ENCODE measurements at places on chromosomes 3 and 15.
A peak's percentile ranks its signal among the peaks of the same experiment; 100 is the strongest.

- no peak for DNase-seq
Measured at GRCh38 chr15:70272565-70273355, 175.0 kb upstream of the TLE3 start.

DNA sequence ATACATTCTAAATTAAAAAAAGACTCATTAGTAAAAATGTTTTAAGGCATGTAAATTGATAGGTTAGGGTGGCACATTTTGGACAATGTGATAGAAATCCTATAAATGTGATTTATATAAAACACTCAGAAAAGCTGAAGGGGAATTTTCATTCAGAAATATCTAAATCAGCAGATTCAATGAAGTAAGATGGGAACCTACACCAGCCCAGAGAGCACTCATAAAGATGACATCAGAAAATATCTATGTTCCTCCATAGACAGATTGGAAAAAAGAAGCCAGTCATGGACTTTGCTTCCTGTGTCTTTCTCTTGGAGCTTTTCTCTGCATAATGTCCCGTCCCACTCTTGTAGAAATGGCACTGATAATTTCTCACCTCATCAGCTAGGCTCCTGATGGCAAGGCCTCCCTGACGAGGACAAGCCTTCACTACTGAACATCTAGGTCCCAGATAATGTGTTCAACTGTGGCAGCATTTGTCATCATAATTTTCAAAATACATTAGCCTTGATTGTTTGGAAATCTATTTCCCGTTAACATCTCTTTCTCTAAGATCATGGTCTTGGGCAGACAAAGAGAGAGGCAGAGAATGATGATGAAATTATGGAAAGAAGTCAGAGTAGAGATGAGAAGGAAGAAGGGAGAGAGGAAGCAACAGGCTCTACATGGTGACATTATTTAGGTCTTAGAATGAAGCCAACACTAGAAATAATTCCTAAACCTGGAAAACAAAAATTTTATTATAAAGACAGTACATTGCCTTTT, 354.4 kb downstream of the NTRK3 start:
- DNase-seq, result no peak

GRCh38 chr3:26838026-26838425, 215.5 kb downstream of the LRRC3B start:
- no peak for DNase-seq

GRCh38 chr3:115062009-115062408, 85.1 kb downstream of the ZBTB20 start:
- DNase-seq, result no peak

DNA sequence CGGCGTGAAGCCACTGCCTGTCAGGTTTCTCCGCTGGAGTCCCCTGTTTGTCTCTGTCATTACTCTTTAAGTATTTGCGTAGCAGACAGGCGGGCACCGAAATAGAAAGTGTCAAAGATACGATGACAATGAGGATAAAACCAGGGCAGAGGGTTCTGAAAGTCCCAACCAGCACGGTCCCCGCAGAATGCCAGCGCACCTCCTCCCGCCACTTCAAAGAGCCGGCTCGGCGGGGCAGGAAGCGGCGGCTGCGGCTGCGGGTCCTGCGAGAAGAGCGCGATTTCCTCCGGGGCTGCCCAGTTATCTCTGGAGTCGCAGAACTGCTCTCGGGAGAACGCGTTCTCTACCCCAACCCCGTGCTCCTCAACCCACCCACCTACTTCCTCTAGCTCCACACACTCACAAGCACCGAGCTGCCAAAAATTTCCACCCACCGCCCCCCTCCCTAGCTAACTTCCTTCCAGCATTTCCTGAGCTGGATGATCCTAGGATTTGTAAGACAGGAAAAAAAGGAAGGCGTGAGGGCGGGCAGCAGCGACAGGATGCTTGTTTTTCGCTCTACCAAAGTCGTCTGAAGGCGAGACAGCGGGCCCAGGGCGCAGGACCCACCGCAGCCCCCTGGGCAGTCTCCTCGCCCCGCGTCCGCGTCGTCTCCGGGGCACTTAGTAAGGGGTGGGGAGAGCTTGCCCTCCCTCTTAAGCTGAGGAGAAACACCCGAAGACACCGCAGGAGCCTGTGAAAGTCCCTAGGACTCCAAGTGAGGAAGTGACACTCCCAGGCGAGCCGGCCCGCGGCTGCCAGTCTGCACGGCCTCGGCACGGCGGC, at the start of gene ARHGAP31:
TSS of gene ARHGAP31 (plus strand) at position 513 of the 825 bp plus-strand sequence. CDS start 522 bp downstream, outside the sequence.
- peak; percentile 59 for DNase-seq

DNA sequence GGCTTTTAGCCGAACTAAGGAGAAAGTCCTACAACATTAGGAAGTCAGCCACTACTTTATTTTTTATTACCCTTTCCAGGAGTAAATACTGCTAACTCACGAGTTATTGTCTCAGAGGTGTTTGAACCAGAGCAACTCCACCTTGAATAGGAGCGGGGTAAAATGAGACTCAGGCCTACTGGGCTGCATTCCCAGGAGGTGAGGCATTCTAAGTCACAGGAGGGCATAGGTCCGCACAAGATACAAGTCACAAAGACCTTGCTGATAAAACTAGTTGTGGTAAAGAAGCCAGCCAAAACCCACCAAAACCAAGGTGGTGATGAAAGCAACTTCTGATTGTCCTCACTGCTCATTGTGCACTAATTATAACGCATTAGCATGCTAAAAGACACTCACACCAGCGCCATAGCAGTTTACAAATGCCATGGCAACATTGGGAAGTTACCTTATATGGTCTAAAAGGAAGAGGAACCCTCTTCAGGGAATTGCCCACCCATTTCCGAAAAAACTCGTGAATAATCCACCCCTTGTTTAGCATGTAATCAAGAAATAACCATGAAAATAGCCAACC, 555.9 kb downstream of the IGSF11 start:
- DNase-seq, result no peak

GRCh38 chr3:197337656-197338055, 39.2 kb upstream of the DLG1 start:
- DNase-seq, result no peak

- no peak for DNase-seq
Measured at GRCh38 chr3:187025254-187025655, 94.9 kb downstream of the ST6GAL1 start.

- DNase-seq, result no peak
Measured at GRCh38 chr3:178491751-178492150, 44.5 kb upstream of the KCNMB2 start.

GRCh38 chr3:1190569-1190968, 97.7 kb downstream of the CNTN6 start:
- DNase-seq, result no peak

GRCh38 chr3:176785171-176785570, 412.1 kb downstream of the TBL1XR1 start:
- no peak for DNase-seq

- no peak for DNase-seq
Measured at GRCh38 chr3:194254040-194254439, 97.1 kb downstream of the CPN2 start.

DNA sequence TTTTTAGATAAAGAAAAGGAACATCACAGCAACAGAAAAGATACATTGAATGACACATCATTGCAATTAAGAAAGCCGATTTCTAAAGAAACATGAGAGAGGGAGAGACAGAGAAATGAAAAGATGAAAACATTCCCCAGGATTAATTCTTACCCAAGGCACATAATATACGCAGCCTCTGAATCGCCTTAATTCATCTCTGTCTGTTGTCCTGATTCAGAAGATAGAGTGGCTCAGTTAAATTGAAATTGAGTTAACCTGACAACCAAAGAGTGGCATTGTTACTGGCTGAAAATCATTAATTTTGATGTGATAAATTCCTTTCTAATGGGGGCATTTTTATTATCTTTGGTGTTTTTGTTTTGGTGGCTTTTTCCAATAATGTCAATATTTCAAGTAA, 701.9 kb downstream of the EDEM1 start:
- no peak for DNase-seq

GRCh38 chr3:189355115-189355480, 183.3 kb downstream of the TPRG1 start:
- DNase-seq, result no peak

DNA sequence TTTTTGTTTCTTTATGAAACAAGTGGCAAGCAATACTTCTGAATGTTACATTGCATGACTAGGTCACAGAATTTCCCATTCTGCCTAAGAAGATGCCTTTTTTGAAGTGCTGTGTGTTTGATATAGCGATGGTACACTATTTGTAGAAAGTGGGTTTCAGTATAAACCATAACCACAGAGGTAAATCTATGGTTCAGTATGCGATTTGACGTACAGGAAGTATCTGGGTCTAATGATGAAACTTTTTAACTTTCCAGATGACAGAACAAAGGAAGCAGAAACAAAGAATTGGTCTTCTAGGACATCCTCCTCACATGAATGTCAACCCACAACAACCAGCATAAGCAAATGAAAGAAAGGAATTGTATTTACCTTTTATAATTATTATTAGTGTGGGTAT, 133.4 kb upstream of the BHLHE40 start:
- DNase-seq, result no peak

- DNase-seq, result no peak
Measured at GRCh38 chr15:101852356-101852755, 40.4 kb downstream of the OR4F15 start.

- DNase-seq, result peak; percentile 10
Measured at GRCh38 chr3:39414421-39414907, 7.9 kb downstream of the RPSA start.

GRCh38 chr3:162262129-162262528, 765.5 kb downstream of the OTOL1 start:
- DNase-seq, result no peak

DNA sequence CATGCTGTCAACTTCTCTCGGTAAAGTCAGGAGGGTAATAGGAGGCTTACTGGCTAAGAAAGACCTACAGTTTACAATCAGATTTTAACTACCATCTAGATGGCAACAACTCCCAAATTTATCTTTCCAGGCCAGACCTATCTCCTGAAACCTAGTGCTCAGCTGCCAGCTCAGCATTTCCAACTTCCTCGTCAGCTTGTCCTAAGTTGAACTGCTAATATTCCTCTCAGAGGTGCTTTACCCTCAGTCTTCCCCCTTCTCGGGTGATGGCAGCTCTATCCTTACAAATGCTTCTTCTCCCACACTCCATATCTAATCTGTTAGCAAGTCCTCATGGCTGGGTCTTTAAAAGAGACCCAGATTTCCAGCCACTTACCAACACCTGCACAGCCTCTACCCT, 36.9 kb upstream of the UBE2E2 start:
- no peak for DNase-seq

DNA sequence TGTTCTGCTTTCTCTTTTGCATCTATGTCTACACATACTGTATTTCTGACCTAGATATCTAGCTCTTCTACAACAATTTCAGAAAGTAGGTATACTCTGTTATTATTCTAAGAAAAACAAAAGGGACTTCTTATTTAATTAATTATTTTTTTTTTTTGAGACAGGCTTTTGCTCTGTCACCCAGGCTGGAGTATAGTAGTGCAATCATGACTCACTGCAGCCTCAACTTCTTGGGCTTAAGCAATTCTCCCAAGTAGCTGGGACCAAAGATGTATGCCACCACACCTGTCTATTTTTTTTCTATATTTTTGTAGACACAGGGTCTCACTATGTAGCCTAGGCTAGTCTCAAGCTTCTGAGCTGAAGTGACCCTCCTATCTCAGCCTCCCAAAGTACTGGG, 130.6 kb downstream of the MBNL1 start:
- no peak for DNase-seq

DNA sequence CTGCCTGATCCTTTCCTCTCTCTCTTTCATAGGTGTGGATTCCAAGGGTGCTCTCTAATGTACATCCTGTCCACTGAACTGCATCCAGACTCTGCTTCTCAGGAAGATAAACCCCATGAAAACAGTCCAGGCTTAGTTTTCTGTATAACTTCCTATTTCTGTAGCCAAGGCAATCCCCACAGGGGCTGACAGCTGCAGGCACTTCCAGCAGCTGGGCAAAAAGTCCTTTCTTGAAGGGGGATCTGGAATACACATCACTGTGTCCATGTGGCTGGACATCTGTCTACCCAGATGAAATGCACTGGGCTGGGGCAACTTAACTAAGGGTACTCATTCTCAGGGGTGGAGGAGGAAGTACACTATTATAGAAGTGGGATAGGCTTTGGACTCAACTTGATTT, 72.2 kb downstream of the NR1D2 start:
- no peak for DNase-seq

- no peak for DNase-seq
Measured at GRCh38 chr15:52086011-52086786, 26.4 kb downstream of the BCL2L10 start.

GRCh38 chr3:127151992-127152650, 40.8 kb upstream of the PRR23E start:
- no peak for DNase-seq

DNA sequence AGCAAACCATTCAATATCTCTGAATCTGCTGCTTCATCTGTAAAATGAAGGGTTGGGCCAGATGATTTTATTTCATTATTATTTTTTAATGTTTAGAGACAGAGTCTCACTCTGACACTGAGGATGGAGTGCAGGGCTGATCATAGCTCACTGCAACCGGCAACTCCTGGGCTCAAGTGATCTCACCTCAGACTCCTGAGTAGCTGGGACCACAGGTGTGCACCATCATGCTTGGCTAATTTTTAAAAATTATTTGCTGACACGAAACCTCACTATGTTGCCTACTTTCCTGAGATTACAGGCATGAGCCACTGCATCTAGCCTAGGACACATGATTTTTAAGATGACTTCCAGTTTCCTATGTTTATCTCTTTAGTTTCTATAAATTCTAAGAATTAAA, 105.8 kb downstream of the P3H2 start:
- no peak for DNase-seq

- DNase-seq, result peak; percentile 11
Measured at GRCh38 chr3:56758539-56758981, 43.2 kb downstream of the ARHGEF3 start.

DNA sequence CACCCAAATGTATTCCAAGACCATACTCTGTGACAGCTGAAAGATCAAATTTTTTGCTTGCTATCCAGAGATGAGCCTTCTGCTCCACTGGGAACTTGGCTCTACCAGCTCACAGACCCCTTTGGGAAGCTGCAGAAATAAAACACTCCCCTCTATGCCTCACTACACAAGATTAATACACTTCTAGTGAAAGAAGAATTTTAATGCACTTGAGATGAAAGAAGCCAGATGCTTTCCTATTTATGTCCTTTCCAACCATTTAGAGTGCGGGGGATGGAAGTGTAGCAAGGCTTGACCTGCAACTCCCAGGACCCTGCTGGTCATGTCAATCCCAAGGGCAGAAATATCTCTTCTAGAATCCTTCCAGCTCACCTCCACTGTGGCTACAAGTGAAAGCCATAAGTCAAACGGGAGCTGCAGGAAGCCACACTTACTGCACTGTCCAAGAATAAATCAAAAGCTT, 34.7 kb downstream of the ANXA2 start:
- no peak for DNase-seq

GRCh38 chr3:45198264-45199260, 27.5 kb downstream of the TMEM158 start:
- DNase-seq, result no peak

Data from HL-60 (cell line).